ENCODE measurements at places on chromosomes 3 and 15. TPM values are rescaled to one million over a fixed set of nuclear protein-coding genes. Genes with fewer than 3 reads are reported as not detected.
A peak's percentile ranks its signal among the peaks of the same experiment; 100 is the strongest.

The VWA5B2 gene
- not detected for total RNA-seq

The RARB gene
- total RNA-seq = not detected

The FAM174B gene
- total RNA-seq = 1.8 TPM

The PLA2G4E gene
- total RNA-seq = not detected

The TMEM39A gene
- 35.2 TPM for total RNA-seq

The GPR160 gene
- total RNA-seq = 6.4 TPM

The AP3B2 gene
- total RNA-seq = not detected

The CRYGS gene
- total RNA-seq = 3.8 TPM

The HGD gene
- total RNA-seq = 0.49 TPM

DNA sequence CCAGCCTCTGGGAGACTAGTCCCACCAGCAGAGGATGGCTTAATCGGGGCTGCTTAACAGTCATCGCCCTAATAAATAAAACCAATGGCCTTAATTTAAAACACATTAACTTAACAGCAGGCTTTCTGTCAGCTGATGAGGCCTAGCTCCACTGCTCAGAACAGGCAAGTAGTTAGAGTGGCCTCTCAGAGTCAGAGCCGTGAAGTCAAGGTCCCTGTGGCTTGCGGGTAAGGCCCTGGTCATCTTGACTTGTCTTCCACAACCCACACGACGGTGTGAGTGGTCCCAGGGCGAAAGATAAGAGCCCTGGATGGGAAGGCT, 11.8 kb downstream of the XXYLT1 start:
- no peak overlapping the region for H3K4me3 ChIP-seq
- H3K4me1 ChIP-seq = peaks cover 16% of the 10 kb centered on the region
- H3K36me3 ChIP-seq = no peaks in the 10 kb centered on the region
- DNase-seq = no peak

DNA sequence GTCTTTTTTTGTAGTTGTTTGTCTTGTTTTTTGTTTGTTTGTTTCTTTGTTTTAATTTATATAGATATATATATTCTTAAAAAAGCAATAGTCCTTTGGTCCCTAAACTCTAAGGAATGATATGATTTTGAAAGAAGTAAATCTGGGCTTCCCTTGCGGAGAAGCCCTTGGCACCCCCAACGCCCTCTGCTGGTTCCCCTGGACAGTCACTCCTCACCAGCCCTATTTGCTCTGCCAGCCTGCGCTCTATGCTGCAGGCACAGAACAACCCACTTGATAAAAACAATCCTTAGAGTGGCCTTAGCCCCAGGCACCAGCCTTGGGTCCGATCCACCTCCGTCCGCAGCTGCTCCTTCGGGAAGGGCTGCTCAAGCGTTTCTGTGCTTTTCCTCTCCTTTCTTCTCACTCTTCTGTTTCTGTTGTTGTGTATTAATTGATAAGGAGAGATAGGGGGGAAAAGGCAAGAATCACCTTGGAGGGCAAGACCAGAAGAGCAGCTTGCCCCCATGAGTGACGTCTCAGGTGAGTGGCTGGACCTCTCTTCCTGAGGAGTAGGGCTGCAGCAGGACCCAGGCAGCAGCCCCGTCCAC, 13.7 kb upstream of the PARP6 start:
- H3K4me3 ChIP-seq = no peak overlapping the region
- no peaks in the 10 kb centered on the region for H3K36me3 ChIP-seq
- H3K27ac ChIP-seq = no peak overlapping the region
- H3K4me1 ChIP-seq = peaks cover 2% of the 10 kb centered on the region
- H3K27me3 ChIP-seq = no peaks in the 10 kb centered on the region

- no peak overlapping the region for H3K27ac ChIP-seq
- H3K4me1 ChIP-seq = peaks cover 33% of the 10 kb centered on the region
- no peaks in the 10 kb centered on the region for H3K27me3 ChIP-seq
- DNase-seq = no peak
- no peak overlapping the region for H3K4me3 ChIP-seq
Measured at GRCh38 chr3:15204005-15204404, 2.0 kb upstream of the CAPN7 start.

DNA sequence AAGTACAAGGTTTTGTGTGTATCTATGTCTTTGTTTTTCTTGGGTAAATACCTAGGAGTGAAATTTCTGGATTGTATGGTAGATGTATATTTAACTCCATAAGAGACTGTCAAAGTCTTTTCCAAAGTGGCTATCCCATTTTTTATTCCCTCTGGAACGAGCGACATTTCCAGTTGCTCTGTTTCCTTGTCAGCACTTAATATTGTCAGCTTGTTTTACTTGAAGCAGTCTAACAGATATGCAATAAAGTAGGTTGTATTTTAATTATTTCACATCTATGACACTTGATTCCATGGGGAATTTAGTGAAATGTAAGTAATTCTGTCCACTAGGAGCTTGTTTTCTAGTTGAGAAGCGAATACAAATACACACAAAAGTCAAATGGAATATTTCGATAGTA, 18.5 kb upstream of the BNIP2 start:
- no peak overlapping the region for H3K4me3 ChIP-seq
- H3K36me3 ChIP-seq = no peaks in the 10 kb centered on the region
- DNase-seq = no peak
- H3K27me3 ChIP-seq = peaks cover 20% of the 10 kb centered on the region

- H3K4me3 ChIP-seq = no peak overlapping the region
- DNase-seq = no peak
- no peaks in the 10 kb centered on the region for H3K27me3 ChIP-seq
- H3K4me1 ChIP-seq = peaks cover 30% of the 10 kb centered on the region
- no peak overlapping the region for H3K27ac ChIP-seq
Measured at GRCh38 chr15:78007964-78008886, 69.3 kb downstream of the TBC1D2B start.

DNA sequence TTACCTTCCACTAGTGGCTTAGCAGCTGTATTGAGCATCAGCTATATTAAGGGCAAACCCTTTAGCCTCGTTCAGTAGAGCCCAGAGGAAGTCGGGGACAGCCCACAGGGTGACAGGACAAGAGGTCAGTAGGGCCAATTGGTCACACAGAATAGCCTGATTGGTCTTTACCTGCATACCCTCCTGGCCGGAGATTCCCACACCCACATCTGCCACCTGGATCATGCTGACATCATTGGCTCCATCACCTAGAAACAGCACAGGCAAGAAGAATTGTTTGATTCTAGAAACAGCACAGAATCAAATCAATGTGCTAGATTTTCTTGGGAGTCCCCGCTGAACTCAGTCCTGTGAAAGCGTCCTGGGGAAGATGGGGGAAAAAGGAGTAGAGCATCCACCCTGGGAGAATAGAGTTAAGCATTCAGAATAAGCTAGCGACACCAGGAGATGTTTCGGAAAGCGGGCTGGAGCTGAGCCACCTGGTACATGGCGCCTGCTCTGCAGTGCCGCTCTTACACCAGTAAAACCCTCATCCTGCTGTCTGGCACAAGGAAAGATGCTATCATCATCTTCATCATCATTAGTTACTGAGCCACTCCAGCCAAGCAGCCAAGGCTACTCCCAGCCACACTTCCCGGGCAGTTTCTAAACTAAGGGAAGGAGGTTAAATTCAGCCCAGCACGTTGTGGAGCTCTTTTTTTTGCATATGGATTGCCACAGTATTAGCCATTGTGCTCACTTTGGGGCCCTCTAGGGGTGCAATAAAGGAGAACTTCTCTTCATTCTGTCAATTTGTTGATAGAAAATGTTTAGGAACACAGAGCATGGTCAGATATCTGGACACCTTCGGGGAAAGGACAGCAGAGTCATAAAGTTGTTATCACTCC, 171.3 kb downstream of the ATP10A start:
- H3K27ac ChIP-seq = no peak overlapping the region
- H3K4me3 ChIP-seq = no peak overlapping the region
- DNase-seq = no peak
- peaks cover 34% of the 10 kb centered on the region for H3K36me3 ChIP-seq
- H3K27me3 ChIP-seq = no peaks in the 10 kb centered on the region

GRCh38 chr3:126358038-126358815, 1.0 kb upstream of the KLF15 start:
- H3K27ac ChIP-seq = no peak overlapping the region
- no peaks in the 10 kb centered on the region for H3K36me3 ChIP-seq
- peak overlapping the region; percentile 69 for H3K4me3 ChIP-seq
- DNase-seq = no peak
- peaks cover 11% of the 10 kb centered on the region for H3K4me1 ChIP-seq

DNA sequence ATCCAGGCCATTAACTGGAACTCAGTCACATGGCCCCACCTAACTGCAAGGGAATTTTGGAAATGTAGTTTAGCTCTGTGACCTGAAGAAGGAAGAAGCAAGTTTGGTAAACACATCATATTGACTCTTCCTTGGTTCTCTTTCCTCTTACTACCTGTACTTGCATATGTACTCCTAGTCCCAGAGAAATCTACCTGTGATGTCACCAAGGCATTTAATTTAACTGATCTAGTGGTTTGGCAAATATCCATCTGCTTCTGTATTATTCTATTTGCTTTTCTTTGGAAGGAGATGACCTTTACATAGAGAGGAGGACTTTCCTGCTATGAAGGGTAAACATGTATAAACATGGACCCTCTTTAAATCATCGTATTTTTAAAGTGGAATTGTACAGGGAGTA, 150.8 kb downstream of the TMEM108 start:
- no peaks in the 10 kb centered on the region for H3K4me1 ChIP-seq
- peaks cover 18% of the 10 kb centered on the region for H3K27me3 ChIP-seq
- no peaks in the 10 kb centered on the region for H3K36me3 ChIP-seq

- DNase-seq = no peak
- H3K36me3 ChIP-seq = no peaks in the 10 kb centered on the region
- H3K4me1 ChIP-seq = no peaks in the 10 kb centered on the region
- no peak overlapping the region for H3K4me3 ChIP-seq
- no peak overlapping the region for H3K27ac ChIP-seq
Measured at GRCh38 chr3:86948822-86949221, 42.1 kb downstream of the VGLL3 start.

GRCh38 chr15:63072809-63073277, 30.3 kb downstream of the TPM1 start:
- no peak for DNase-seq
- H3K4me3 ChIP-seq = no peak overlapping the region
- peaks cover 21% of the 10 kb centered on the region for H3K4me1 ChIP-seq
- H3K36me3 ChIP-seq = no peaks in the 10 kb centered on the region
- no peak overlapping the region for H3K27ac ChIP-seq

GRCh38 chr3:123930445-123930844, 30.6 kb downstream of the CCDC14 start:
- no peak overlapping the region for H3K4me3 ChIP-seq
- peaks cover 34% of the 10 kb centered on the region for H3K36me3 ChIP-seq
- DNase-seq = no peak
- H3K27ac ChIP-seq = no peak overlapping the region

- peaks cover 3% of the 10 kb centered on the region for H3K27me3 ChIP-seq
- H3K27ac ChIP-seq = no peak overlapping the region
- H3K4me3 ChIP-seq = no peak overlapping the region
- no peak for DNase-seq
- peaks cover 9% of the 10 kb centered on the region for H3K4me1 ChIP-seq
Measured at GRCh38 chr15:58381697-58382096, 50.1 kb upstream of the LIPC start.

- no peaks in the 10 kb centered on the region for H3K36me3 ChIP-seq
- no peak for DNase-seq
- H3K4me3 ChIP-seq = no peak overlapping the region
- peaks cover 20% of the 10 kb centered on the region for H3K27me3 ChIP-seq
- no peaks in the 10 kb centered on the region for H3K4me1 ChIP-seq
- no peak overlapping the region for H3K27ac ChIP-seq
Measured at GRCh38 chr3:134722969-134723368, 72.1 kb upstream of the EPHB1 start.

- H3K4me3 ChIP-seq = no peak overlapping the region
- no peaks in the 10 kb centered on the region for H3K36me3 ChIP-seq
- no peak for DNase-seq
- peaks cover 27% of the 10 kb centered on the region for H3K27me3 ChIP-seq
Measured at GRCh38 chr3:187264911-187265310, 26.6 kb downstream of the MASP1 start.

GRCh38 chr15:33440900-33441299, 130.1 kb downstream of the RYR3 start:
- no peak overlapping the region for H3K4me3 ChIP-seq
- no peak overlapping the region for H3K27ac ChIP-seq
- no peak for DNase-seq
- no peaks in the 10 kb centered on the region for H3K36me3 ChIP-seq

DNA sequence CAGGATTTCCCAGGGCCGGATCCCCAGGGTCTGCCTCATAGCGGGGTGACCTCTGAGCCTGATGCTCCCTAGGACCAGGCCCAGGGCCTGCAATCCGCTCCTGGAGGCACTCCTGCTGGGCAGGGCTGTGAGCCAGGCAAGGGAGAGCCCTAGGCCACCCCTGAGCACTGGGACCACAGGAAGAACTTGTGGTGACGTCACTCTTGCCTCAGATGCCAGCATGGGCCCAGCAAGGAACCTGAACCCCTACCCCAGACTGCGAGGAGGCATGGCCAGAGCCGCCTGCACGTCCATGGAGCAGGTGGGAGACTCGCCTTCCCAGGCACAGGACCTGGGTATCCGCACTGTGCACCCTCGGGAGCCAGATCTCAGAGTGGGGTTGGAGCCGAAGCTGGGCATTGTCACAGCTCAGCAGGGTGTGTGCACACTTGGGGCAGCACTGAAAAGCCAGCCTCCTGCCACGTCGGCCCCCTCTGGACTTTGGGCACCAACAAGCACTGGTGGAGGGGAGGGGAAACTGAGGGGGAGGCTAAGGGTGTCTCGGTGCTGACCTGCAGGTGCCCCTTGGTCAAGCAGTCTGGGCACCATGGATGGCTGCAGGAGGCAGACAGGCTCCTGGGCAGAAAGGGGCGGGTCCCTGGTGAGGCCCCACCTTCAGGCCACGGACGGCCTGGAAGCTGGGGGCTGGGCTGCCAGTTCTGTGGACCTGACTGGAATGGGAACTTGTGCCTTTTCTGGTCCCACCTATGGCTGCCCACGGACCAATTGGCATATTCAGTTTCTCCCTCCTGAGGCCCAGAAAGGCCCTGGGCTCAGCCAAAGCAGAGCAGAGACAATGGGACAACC, 49.3 kb downstream of the SLC6A20 start:
- H3K27ac ChIP-seq = no peak overlapping the region
- DNase-seq = no peak

- no peak overlapping the region for H3K4me3 ChIP-seq
- no peaks in the 10 kb centered on the region for H3K27me3 ChIP-seq
- DNase-seq = no peak
- no peaks in the 10 kb centered on the region for H3K4me1 ChIP-seq
- H3K27ac ChIP-seq = no peak overlapping the region
Measured at GRCh38 chr3:6528951-6529350, 332.0 kb upstream of the GRM7 start.

DNA sequence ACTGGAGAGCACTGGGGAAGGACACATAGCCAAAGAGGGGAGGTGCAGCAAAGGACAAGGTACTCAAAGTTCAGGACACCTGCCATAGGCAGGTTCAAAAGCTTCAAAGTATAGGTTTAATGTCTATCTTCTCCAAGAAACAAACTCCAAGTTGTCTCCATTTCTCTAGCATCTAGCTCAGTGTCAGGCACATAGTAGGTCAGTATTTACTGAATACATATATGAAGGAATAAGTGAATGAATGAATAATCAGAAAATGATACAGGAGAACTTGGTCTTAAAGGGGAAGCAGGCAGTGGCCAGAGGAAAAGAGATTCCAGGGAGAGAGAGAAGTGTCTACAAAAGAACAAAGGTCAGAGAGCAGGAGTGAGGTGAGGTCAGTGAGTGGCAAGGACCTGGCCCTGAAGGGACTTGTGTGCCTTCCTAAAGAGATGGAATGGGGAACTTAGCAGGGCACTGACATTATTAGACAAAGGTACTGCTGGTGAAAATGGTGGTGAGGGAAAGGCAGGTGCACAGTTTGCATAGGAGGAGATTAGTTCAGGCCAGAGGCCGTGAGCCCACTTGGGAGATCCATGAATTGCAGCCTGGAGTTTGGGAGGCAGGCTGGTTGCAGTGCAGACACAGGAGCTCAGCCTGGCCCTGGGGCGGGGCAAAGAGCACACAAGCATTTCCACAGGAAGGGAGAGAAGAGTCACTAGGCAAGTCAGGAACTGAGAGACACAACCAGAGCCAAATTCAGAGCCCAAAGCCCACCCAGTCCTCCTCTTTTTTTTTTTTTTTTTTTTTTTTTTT, 21.4 kb downstream of the TBC1D2B start:
- peaks cover 89% of the 10 kb centered on the region for H3K4me1 ChIP-seq
- H3K4me3 ChIP-seq = no peak overlapping the region
- H3K27ac ChIP-seq = peak overlapping the region; percentile 75

Data from activated CD8-positive, alpha-beta memory T cell treated with anti-CD3 and anti-CD28 coated beads, Interleukin-2, amount 10 ng/mL, durations not matched to agents 7 days and 5 days (primary cell).